T47D (cell line): ENCODE measurements at places on chromosomes 13 and 19.

DNA sequence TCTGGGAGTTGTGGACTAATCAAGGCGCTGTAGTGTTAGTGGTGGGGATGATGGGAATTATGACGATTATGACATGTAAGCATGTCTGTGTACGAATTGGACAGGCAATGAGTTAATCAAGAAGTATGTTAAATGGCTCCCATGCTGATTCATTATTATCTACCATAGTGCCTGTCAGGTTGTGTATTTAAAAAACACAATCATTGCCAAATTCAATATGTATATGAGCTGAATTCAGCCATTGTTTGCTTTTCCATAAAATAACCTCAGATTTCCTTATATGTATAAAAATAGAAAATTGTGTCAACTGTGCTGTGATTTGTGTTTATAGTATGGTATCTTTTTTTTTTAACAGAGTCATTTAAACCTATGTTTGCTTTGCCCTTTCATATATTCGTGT, 37.1 kb downstream of the PCCA start:
- no peak for DNase-seq

DNA sequence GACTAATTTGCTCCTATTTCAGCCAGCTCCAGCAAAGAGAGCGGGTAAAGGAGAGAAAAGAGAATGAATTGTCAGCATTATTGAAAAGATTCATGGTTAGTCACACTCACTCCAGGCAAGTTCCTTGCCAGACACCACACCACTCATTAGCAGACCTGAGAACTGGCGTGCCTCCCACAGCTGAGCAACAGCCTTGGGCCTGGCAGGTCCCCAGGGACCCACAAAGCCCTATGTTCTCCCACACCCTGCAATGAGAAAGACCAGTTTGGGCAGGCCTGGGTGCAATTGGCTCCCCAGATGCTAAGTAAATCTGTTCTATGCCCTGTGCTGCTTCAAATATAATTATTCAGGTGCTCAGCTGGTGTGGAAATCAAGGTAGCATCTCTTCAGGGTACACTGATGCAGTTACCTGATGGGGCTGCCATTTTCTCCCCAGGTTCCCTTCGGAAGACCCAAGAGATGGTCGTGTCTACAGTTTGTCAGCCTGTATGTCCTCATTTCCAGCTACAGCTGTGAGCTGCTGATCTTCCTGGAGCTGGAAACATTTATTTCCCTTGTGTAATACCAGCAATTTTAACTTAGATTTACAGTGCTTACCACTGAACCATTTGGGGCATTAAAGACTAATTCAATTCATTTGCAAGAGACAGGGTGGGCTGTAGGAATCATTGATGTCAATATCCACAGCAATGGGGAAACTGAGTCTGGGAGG, 405.0 kb downstream of the COG6 start:
- no peak for DNase-seq

DNA sequence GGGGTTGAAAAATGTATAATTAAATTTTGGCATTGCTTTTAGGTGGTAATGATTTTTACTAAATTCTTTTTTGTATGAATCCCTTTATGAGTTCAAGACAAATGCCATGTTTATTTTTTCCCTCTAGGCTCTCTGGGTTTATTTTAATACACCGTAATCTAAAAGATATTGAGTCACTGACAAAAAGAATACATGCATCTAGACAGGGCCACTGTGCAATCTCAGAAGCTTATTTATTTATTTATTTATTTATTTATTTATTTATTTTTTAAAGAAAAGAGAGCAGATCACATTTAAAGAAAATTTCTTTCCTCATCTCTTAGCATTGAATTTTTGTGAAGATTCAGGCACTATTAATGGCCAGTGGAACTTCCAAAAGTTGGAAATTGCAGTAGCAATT, 283.9 kb upstream of the SLC10A2 start:
- DNase-seq, result no peak

DNA sequence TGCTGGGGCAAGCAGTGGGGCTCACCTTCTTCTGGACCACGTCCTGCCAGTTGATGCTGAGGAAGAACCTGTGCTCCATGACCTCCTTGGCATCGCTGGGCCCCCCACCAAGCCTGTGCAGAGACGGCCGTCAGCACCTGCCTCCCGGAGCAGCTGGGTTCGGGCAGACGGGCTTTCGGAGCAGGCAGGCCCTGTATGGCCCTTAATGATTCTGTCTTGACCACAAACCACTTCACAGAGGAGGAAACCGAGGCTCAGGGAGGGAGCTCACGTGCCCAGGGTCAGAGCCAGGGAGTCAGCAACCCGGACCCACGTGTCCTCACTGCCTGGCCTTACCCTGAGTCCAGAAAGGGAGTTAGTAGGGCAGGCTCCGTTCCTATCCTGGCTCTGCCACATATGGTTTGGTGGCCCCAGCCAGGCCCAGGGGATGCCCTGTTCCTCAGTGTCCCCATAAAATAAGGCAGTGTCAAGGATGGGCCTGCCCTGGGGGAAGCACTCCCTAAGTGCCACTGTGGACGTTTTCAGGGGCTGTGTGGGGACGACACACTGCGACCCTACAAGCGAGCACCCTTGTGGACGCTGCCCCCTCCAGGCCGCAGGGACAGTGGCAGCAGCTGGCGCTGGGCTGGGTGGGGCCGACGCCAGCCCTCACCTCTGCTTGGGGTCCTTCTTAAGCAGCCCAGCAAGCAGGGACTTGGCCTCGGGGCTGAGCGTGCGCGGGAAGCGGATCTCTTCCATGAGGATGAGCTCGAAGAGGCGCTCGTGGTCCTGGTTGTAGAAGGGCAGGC, 8.9 kb upstream of the CCNP start:
- no peak for DNase-seq

DNA sequence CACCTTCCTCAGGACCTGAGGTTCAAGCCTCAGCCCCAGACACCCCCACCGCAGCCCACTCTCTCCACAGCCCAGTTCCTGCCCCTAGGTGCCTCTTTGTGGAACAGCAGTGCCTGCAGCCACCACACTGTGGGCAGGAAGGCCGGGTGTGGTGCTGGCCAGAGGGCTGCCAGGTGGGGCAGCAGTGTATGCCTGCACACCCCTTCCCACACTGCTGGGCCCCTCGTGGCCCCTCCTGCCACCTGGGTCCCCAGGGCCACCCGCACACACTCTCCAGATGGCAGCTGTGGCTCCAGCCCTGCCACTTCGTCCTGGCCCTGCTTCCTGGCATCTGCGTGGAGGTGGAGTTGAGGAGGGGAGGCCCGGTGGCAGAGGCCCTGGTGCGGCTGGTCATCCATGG, 35.1 kb downstream of the HPN start:
- DNase-seq, result no peak

DNA sequence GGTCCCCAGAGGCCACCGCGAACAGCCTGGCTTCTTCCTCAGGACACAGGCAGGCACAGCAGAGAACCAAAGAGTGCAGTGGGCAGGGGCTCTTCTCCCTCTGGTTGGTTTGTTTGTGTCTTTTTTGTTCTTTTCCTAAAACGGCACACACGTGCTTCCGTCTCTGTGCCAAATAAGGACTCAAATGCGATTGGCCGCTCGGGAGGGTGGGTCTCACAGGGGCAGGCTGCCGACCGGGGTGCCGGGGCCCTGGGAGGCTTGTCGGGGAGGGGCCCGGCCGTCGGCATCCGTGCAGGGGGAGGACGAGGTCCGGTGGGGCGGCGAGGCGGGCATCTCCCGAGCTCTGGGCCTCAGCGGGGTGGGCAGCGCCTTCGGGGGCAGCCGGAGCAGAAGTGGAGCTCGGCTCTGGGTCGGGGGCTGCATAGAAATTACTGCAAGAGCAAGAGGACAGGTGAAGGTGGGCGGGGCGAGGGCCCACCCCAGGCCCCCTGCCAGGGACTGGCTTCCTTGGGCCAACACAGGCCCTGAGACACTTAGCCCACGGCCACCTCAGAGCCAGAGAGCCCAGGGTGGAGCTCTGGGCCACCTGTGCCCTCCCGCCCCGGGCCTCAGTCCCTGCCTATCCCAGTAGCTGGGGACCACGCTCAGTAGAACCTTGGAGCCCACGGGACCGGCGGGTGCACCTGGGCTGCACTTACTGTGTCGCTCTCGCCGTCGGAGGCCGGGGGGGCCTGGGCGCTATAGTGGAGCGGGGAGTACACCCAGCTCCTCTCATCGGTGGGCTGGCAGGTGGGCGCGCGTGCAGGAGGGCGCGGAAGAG, 6.4 kb upstream of the CACTIN start:
- DNase-seq, result no peak
